ENCODE measurements at places on chromosomes 4 and X.

- DNase-seq, result no peak
These were observed 7.4 kb downstream of the TRIML1 start for GRCh38 chr4:188146618-188147017.

GRCh38 chr4:150342945-150343344, 239.0 kb upstream of the MAB21L2 start:
- DNase-seq, result no peak

DNA sequence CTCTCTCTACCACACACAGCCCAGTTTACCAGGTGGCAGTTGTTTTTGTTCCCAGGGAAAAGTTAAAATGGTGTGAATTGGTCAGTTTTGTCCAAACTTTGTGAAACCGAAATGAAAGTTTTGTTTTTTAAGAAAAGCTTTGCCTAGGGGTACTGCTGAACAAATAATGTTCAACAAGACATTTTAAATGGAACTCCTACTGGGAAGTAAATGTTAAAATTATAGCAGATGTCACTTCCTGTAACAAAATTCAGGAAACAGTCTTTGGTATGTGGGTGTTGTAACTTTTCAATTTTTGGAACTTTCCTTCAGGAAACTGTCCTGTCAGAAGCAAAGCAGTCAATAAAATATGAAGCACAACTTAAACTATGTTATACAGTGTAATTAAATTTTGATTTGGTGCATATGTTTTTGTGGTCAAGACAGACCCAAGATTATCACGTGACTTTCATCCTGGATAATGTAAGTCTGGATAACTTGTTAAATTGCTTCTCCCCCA, 79.5 kb downstream of the AFF1 start:
- no peak for DNase-seq

DNA sequence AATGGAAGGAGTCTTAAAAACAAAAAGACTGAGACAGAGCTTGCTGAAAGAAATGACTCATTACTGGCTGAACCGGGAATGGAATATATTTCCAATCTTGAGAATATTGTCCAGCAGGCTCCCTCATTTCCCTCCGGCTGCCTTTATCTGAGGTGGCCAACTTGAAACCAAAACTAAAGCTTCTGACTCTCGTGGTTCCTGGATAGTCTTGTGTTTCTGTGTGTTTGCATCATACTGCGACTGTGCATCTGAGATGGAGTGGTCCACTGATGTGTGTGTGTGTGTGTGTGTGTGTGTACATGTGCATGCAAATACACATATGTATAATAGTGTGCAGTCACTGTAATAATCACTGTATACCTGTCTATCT, 145.6 kb upstream of the SCML1 start:
- no peak for DNase-seq

- no peak for DNase-seq
These were observed 83.5 kb upstream of the SPIN4 start for GRCh38 chrX:63434665-63435064.

All from dorsolateral prefrontal cortex (tissue), 122 donors.